Activated naive CD8-positive, alpha-beta T cell treated with anti-CD3 and anti-CD28 coated beads, Interleukin-2, amount 10 ng/mL, durations not matched to agents 7 days and 5 days (primary cell): ENCODE measurements at places on chromosomes 2 and 18. TPM values are rescaled to one million over a fixed set of nuclear protein-coding genes. Genes with fewer than 3 reads are reported as not detected.

The LIMS4 gene
- 1.1 TPM for total RNA-seq

GRCh38 chr18:2893056-2893455 lies 46.2 kb downstream of the EMILIN2 start:
- DNase-seq: no peak

The EMX1 gene
- total RNA-seq: not detected

The ANKRD36C gene
- 89.7 TPM for total RNA-seq

- no peak for DNase-seq
These were observed 315.7 kb upstream of the CWC22 start for GRCh38 chr2:180322781-180323180.

DNA sequence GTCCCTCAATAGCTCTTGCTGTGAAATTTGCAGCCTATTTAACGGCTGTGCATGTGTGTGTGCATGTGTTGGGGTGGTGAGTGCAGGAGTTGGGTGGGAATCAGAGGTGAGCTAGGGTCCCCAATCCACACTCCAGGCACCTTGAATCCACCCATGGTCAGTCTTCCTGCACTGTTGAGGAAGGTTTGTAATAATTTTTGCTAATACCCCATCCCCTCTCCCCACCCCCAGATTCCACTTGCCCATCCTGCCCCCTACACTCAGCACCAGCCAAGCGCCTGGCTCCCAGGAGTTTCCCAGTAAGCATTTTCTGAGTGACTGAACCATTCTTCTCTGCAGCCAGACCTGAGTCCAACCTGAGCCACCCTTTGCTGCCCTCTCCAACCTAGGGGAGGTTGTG lies 208.4 kb upstream of the RAB12 start:
- no peak for DNase-seq

The IL1RL1 gene
- total RNA-seq: not detected

DNA sequence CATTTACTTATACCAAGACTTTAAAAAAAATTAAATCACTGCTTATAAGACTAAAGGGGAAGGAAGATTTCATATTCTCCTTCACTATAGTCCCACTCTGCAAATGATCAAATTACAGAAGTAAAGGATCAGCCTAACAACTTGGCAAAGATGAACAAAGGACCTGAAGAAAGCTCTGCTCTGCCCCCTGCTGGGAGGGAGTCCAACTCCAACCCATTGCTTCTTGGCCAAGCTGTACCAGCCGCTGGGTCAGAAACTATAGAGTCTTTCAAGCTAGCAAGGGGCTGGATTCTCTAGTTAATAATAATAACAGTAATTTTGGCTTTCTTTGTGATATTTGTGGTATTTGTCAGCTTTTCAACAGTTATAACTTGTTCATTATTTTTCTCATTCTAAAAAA lies 927.0 kb upstream of the CRIM1 start:
- no peak for DNase-seq

The BOLL gene
- not detected for total RNA-seq

- no peak for DNase-seq
These were observed 102.3 kb downstream of the RAPH1 start for GRCh38 chr2:203432811-203433210.

DNA sequence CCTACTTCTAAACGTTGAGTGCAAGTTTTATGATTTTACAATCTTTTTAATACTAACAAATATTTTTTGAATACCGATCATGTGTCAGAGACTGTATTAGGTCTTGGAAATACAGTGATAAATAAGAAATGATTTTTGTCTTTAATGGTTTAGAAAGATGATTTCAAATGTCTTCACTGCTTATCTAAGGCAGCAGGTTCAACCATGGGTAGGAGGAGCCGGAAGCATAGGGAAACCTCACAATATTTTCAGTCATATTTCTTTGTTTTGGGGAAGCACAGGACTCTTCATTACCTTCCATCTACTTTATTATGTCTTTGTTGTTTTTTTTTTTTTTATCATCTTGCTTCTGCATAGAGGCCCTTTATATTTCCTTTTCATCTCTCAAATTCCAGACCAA lies 165.2 kb upstream of the EPC2 start:
- DNase-seq: no peak

DNA sequence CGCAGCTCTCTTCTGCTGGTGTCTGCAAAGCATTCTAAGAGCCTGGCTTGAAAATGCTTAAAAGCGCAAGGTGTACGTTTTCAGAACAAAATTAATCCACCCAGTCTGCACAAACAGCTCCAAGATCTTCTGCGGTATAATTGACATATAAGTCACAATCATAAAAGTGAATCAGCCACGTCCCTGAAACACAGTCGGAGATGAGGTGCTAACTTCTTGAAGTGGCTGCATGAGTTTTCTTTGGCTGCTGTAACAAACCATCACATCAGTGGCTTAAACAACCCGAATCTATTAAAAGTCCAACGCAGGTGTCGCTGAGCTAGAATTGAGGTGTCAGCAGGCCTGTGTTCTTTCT lies 32.6 kb downstream of the ARL4C start:
- DNase-seq: no peak

GRCh38 chr2:121476684-121477083 lies 54.0 kb upstream of the RNU4ATAC start:
- no peak for DNase-seq

The NGEF gene
- total RNA-seq: not detected

DNA sequence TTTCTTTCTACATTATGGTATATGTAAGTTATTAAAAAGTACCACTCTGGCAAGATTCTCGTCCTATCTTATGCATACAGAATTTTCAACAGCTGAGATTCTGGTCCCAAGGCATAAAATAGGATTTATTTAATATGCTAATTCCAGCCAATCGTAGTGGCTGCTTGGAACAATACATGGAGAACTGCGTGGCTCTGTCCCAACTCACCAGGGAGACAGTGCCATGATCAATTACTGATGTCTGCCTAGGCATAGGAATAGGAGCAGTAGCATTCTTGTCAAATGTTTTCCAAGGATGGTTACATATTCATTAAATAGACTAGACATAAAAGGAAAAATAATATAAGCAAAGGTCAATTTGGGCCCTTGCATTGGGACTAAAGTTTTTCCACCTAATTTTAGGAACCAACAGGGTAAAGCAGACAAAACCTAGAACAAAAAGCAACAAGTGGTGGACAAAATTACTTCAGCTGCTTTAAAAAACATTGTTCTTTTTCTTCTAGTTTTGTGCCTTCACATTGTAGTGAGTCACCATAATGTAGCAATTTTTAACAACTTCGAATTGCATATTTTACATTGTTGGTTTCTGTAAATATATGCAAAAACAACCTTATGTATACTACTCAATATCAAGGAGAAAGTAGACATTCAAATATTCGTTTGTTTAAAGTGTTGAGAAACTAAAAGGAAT lies 232.8 kb upstream of the ATP5MC3 start:
- DNase-seq: no peak

GRCh38 chr2:189203177-189203799 lies 23.7 kb upstream of the COL5A2 start:
- DNase-seq: no peak

- no peak for DNase-seq
These were observed 10.2 kb downstream of the INSIG2 start for GRCh38 chr2:118098307-118099030.

DNA sequence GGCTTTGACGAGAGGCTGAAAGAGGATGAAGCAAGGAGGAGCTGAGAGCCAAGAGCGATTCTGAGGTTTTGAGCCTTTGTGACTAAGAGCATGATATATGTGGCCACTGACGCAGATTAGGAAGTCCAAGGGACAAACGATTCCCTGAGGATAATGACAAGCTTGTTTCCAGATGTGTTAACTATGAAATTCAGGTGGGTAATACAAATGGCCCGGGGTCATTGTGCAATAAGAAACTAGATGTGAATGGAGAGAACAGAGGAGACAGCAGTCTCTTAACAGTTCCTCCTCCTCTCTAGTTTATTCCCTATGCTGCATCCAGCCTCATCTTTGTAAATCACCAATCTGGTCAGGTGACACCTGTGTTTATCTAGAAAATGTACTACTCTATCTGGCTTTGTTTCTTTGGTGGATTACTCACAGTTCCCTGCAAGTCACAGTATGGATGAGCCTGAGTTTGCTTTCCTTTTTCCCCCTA lies 84.2 kb downstream of the SOCS6 start:
- no peak for DNase-seq

- DNase-seq: no peak
These were observed 29.5 kb downstream of the ANXA4 start for GRCh38 chr2:69771461-69771860.

DNA sequence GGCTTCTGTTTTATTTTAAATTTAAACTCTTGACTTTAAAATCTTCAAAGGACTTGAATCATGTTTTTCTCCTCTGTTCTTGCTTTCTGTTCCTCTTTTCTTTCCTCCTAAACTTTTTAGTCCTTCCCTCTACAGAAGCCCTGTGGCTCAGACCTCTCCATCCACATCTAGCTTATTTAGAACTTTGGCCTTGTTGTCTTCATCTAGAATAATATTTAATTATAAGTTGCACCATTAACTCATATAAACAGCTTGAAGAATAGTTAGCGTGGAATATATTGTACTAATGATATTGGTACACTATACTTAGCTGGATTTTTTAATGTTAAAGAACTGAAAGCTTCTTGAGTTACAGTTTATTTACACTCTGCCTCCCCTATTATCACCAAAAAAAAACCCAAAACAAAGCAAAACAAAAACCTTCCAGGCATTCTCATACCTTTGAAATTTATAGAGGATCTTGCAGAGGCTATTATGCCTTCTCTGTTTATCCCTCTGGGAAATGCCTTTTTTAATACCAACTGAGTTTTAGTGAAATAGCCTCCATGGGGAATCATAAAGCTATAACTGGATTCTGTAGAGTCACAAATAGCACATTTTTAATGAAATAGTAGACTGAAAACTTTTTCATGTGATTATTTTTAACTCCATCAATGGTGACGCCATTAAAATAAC lies 9.2 kb upstream of the CCDC141 start:
- DNase-seq: no peak

The VSNL1 gene
- not detected for total RNA-seq

DNA sequence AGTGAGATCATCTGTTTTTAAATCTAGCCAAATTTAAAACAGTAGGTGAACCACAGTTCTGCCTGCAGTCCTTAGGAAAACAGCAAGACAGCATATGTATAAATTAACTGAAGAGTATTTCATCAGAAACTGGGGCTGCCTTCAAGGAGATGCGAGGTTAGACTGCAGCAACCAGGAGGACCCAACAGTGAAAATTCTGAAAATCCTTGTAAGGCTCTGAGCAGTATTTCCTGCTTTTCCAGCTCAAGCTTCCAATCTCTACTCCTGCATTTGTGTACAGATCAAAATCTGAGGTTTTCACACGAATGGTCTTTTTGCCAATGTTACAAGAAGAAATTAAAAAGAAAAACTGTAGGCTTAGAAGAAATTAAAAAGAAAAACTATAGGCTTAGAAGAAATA lies 43.7 kb downstream of the CERKL start:
- no peak for DNase-seq
